ENCODE measurements at places on chromosomes 5 and 9. TPM values are rescaled to one million over a fixed set of nuclear protein-coding genes. Genes with fewer than 3 reads are reported as not detected.

DNA sequence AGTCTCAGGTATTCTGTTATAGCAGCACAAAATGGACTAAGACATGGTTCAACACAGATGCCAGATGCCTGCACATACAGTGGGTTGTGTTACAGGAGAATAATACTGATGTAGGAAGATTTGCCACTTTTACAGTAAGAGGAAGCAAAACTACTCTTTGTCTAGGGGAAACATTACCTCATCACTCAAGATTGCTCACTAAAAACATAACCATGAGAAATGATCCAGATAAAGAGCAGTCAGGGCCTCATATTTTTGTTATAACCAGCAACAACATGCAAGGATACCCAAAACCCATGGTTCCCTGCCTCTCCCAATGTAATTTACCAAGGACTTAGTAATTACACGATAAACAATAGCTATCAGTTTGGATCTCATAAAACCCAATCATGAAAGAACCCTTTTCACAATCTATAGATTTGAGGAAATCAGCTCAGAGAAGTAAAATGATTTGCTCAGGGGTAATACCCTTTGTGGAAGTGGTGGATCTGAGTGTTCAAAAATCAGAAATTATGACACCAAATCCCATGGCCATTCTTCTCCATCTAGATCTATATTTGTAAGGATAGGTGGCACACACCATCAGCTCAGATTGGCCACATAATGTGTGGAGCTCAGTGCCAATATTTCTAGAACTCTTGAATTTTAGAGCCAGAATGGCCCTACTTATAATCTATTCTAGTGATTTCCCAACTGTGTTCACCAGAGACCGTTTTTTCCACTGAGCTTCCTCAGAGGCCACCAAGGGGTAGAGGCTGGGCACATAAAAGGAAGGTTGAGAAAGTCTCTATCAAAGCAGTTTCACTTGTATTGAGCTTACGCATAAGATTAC is 27.8 kb downstream of the DPYSL3 start:
- DNase-seq = peak; percentile 17

- no peak for DNase-seq
Measured at GRCh38 chr5:150249744-150250143, 39.8 kb downstream of the CAMK2A start.

DNA sequence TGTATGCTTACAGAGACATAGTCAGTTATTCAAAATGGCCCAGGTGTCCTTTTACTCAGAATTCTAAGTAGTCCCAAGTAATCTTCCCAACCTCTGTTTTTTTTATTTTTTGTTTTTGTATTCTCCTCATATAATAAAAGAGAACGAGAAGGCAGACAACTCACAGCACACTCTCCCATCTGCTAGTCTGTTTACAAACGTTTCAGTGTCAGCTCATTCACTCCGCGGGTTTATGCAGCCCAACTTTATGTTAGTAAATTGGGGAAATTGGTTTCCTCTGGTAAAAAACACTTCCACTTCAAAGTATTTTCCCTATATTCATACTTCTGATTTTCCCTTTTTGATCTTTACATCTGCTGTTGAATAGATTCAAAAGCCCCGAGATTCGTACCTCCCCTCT is 347.2 kb downstream of the EFNA5 start:
- DNase-seq = no peak

DNA sequence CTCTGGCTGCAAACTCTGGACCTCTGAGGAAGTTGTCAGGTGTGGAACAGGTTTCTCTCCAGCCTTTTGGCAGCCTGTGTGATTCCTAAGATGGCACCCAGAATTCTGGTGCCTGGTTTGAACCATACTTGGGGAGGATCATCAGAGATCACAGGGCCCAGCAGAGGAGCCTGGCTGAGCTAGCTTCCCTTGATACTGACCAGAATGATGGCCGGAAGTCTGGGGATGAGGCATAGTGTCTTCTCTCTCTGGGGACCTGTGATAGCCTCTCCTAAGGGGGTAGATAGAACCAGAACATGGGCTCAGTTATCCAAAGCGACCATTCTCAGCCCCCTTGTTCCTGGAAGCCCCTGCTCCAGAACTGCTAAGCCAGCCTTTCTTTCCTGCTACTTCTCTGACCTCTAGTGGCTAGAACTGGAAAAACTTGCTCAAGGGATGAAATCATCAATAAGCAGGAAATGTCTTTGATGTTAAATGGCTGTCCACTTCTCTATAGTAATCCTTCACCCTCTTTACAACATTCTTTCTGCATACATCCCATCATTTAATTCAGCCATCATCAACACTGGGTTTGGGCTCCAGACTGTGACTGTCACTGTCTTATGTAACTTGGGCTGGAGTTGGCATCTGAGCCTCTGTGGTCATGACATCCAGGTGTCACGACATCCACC is 55.1 kb downstream of the C9orf152 start:
- peak; percentile 58 for DNase-seq

DNA sequence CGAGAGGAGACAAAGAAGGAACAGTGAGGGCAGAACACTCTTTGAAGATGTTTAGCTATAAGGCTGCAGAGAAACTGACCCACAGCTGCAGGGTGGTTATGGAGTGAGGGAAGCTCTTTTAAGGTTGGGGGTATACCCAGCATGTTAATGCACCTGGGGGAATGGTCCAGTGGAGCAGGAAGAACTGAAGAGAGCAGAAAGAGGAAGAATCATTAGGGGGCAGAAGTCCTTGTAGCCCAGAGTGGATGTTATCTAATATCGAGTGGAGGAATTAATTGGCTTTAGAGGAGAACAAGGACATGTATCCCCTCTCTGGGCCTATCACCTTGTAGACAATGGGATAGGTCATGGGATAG is 7.7 kb downstream of the IL4 start:
- no peak for DNase-seq

- DNase-seq = no peak
Measured at GRCh38 chr5:171477101-171477500, 57.7 kb downstream of the FGF18 start.

DNA sequence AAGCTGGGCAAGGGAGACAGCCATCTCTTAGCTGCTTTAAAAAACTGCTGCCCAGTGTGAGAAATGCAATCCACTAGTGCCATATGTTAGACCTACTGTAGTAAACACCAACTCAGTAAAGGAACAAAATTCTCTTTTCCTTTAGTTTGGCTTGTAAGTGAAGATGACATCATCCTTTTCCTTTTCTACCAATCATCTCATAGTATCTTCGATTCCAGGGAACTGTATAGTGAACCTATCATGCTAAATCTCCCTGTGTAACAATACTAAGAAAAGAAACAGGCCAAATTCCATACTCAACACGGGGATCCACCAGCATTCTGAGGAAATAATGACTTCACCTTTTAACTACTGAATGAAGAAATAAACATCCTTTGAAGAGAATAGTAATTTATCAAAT is 100.1 kb downstream of the RAPGEF6 start:
- no peak for DNase-seq

DNA sequence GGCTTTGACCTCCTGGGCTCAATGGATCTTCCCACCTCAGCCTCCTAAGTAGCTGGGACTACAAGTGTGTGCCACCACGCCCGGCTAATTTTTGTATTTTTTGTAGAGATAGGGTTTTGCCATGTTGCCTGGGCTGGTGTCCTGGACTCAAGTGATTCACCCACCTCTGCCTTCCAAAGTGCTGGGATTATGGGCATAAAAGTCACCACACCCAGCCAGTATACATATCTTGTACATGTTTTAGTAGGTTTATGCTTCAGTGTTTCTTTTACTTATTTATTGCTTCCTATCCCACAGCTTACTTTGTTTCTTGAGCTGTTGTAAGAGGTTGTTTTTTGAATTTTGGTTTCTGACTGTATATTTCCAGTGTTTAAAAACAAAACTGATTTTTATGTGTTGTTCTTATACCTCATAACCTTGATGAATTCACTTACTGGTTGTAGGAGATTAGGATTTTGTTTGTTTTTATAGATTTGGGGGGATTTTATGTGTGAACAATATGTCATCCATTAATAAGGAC is 12.9 kb downstream of the FBXW5 start:
- no peak for DNase-seq

DNA sequence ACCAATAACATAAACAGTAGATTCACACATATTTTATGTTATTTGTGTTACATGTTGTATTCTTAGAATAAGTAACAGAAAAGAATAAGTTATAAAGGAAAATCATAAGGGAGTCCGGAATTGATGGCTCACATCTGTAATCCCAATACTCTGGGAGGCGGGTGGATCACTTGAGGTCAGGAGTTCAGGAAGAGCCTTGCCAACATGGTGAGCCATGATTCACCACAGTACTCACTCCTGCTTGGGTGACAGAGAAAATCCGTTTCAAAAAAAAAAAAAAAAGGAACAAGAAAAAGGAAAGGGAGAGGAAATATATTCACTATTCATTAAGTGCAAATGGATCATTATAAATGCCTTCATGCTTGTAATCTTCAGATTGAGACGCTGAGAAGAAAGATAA is 533.3 kb upstream of the CDH9 start:
- DNase-seq = peak; percentile 61

DNA sequence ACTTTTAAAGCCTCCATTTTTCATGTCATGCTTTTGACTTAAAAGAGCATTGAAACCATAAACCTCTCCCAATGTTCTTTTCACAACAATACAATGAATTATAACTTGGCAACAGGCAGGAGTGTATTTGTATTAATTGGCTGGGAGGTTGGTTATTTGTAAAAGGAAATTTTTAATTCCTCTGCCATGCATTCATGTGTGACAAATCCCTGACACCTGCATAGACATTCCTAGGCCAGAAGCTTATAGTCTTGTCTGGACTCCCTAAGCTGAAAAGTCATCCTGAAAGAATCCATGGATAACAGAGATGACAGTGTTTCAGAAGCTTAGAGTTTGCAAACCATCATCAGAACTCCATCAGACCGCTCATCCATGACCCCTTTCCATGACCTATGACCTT is 76.3 kb upstream of the PTGER4 start:
- DNase-seq = peak; percentile 18

DNA sequence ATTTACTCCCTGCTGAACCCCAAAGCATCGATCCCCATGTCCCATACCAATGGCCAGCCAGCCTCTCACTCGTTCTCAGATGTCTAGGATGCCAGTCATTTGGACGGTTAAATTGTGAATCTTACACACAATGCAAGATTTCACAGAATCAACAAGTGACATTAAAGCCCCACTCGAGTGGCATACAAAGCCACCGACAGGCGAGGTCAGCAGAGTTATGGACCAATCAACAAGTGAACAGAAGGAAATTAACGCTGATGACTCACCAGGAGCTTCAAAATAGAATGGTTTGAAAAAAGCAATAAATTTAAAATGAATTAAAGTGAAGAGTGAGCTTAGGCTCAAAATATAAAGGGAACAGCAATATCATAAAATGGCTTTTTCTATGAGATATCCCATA is 8.2 kb upstream of the RUFY1 start:
- no peak for DNase-seq

DNA sequence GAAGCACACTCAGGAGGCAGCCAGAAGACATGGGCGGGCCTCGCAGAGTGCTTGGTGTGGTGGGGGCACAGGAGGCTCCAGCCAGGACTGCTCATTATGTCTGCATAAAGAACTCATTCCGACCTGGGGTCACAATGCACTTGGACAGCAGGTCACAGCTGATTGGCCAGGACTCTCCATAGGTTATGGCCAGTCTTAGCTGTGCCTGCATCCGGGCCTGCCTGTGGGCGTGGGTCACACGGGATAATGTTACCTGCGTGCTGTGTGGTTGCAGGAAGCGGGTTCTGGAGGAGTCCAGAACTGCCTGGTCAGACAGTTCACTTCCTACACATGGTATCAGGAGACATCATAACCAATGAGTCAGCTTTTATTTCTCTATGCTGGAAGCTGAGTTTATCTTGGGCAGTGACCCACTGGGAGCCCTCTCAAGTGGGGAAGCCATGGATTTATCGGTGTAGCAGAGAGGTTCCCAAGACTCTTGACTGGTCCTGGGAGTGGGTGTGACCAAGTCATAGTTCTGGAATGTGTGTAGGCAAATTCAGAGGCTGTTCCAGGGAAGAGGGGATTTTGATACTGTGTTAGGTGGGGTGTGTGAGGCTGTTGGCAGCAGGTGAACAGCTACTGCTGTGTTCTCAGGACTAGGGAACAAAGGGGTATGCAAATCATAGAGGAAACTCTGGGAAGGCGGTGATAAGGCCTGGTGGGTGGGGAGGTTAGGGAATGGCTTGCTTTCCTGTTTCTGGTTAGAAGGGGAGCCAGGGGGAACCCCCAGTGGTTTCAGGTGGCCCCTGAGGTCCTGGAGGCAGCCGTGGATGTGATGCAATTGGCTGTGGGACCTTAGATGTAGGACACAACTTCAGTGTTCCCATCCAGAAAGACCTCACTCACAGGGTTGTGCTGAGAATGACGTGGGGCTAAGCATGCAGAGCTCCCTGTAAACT is 51.3 kb downstream of the ARHGEF37 start:
- peak; percentile 89 for DNase-seq

Gene TSSK1B
- not detected for total RNA-seq

Gene EDIL3
- total RNA-seq = 2.4 TPM

Gene C9
- total RNA-seq = not detected
